Smooth muscle cell of bladder (primary cell): ENCODE measurements at places on chromosomes 5 and 9. TPM values are rescaled to one million over a fixed set of nuclear protein-coding genes. Genes with fewer than 3 reads are reported as not detected.

Gene LHFPL2
- total RNA-seq: 71.0 and 104 TPM in 2 replicates

Gene SERF1A
- 2.4 and 4.5 TPM in 2 replicates for total RNA-seq

Gene INSL4
- not detected in 2 replicates for total RNA-seq

Gene FAM81B
- not detected in 2 replicates for total RNA-seq

Gene THBS4
- 1.1 and 3.2 TPM in 2 replicates for total RNA-seq

Gene PLEKHG4B
- under 0.01 TPM in 1 of 2 replicates, not detected in the other for total RNA-seq

Gene LSM11
- 1.7 and 4.5 TPM in 2 replicates for total RNA-seq
